Metanephros (tissue), 2 donors: ENCODE measurements at places on chromosomes 2 and 18. TPM values are rescaled to one million over a fixed set of nuclear protein-coding genes. Genes with fewer than 3 reads are reported as not detected.

The EML6 gene
- total RNA-seq, result 21.1 TPM

The SCYGR4 gene
- total RNA-seq, result not detected

The EVA1A gene
- total RNA-seq, result 34.6 TPM

The DDX1 gene
- total RNA-seq, result 71.8 TPM

The CTDSP1 gene
- total RNA-seq, result 126 TPM

The HRH4 gene
- total RNA-seq, result 0.23 TPM

The CIB4 gene
- total RNA-seq, result 0.29 TPM

The RGPD5 gene
- total RNA-seq, result 70.0 TPM

The CDH19 gene
- total RNA-seq, result 0.47 TPM

The BCL2 gene
- total RNA-seq, result 39.3 TPM

The GALNT5 gene
- total RNA-seq, result 0.70 TPM

The FMNL2 gene
- 61.0 TPM for total RNA-seq

The C1QL2 gene
- total RNA-seq, result not detected

The ABCG8 gene
- 1.4 TPM for total RNA-seq

The DSG4 gene
- not detected for total RNA-seq

The DTNA gene
- total RNA-seq, result 23.8 TPM

The STPG4 gene
- total RNA-seq, result not detected

The FOXD4L1 gene
- 0.12 TPM for total RNA-seq

The OR6B2 gene
- not detected for total RNA-seq

The NEUROD1 gene
- total RNA-seq, result not detected

The PID1 gene
- total RNA-seq, result 10.3 TPM

The SATB2 gene
- 9.1 TPM for total RNA-seq

The C2orf76 gene
- 16.8 TPM for total RNA-seq

The SYT4 gene
- total RNA-seq, result 1.1 TPM

The ELOA2 gene
- total RNA-seq, result not detected

The C2orf66 gene
- total RNA-seq, result not detected

The HJURP gene
- 13.3 TPM for total RNA-seq

The FNDC4 gene
- 6.8 TPM for total RNA-seq

The TMEM237 gene
- 21.7 TPM for total RNA-seq

The ARHGAP28 gene
- total RNA-seq, result 56.5 TPM

The POTEJ gene
- 0.12 TPM for total RNA-seq

The DNER gene
- 44.3 TPM for total RNA-seq

The SP100 gene
- total RNA-seq, result 42.2 TPM

The RFTN2 gene
- 12.9 TPM for total RNA-seq

The INPP5D gene
- total RNA-seq, result 23.4 TPM

The DLGAP1 gene
- total RNA-seq, result 5.5 TPM

The AUP1 gene
- 68.7 TPM for total RNA-seq

The CLEC4F gene
- total RNA-seq, result not detected

The RAB6C gene
- total RNA-seq, result 0.23 TPM

The TYMS gene
- total RNA-seq, result 42.2 TPM

The BBS5 gene
- 14.2 TPM for total RNA-seq

The CFAP65 gene
- 0.23 TPM for total RNA-seq

The DQX1 gene
- not detected for total RNA-seq
